ENCODE measurements at places on chromosomes 16 and 17.

DNA sequence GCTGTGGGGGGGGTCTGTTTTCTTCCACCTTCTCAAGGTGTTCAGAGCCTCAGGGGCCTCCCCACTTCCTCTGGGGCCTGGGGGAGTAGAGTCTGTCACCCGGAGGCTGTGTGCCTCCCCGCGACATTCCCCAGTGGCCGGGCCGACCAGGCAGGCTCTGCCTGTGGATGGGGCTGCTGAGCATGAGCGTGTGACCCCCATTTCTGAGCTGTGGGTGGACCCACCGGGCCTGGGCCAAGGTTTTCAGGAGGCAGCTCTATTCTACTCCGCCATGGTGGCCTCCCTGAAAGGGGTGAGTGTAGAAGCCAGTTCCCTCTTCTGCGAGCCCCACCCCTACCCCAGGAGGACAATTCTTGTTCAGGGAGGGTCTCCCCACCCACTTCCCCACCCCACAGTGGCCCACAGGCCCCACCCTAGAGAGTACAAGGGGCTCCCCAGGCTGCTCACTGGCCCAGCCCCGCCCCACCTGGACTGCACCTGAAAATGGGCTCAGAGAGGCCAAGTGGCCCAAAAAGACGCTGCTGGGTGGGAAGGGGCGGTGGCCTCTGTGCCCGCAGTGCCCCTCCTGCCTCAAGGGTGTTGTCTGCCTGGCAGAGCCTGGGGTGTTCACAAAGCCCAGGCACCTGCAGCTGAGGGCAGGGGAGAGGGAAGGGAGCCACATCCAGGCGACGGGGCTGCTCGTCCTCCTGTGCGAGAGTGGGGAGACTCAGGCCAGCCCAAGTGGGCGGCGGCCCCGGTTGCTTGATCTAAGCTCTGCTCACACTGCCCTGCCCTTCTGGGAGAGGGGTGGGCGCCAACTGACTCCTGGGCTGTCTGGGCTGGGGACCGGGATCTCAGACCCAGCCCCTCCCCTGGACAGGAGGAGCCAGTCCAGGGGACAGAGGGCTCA, 1.3 kb downstream of the MSLN start:
- no peak for DNase-seq

GRCh38 chr16:84677017-84677803, 22.6 kb upstream of the USP10 start:
- DNase-seq = no peak

- DNase-seq = peak; percentile 26
These were observed 19.5 kb downstream of the PCTP start for GRCh38 chr17:55770196-55770870.

GRCh38 chr16:86428729-86429517, 81.4 kb upstream of the FOXF1 start:
- no peak for DNase-seq

GRCh38 chr16:86495756-86496261, 14.5 kb upstream of the FOXF1 start:
- DNase-seq = no peak

GRCh38 chr16:59864981-59865666, 1131.0 kb upstream of the GOT2 start:
- no peak for DNase-seq

GRCh38 chr17:7122381-7122780, 7.8 kb upstream of the ASGR2 start:
- DNase-seq = no peak

DNA sequence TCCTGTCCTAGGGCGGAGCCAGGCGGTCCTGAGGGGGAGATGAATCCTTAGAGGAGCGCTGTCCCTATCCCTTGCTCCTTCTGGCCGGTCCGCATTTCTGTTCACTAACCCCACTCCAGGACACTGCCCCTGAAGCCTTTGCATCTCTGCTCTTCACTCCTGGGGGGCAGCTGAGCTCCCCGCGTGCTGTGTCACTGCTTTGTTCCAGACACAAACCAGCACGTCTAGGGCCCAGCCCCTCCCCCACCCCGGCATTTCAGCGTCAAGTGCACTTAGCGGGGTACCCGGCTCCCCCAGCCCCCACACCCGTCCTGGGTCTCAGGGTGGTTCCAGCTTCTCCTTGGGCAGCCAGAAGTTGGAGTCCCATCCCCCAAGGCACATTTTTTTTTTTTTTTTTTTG, 8.9 kb downstream of the CORO6 start:
- no peak for DNase-seq

- DNase-seq = peak; percentile 27
These were observed 62.2 kb downstream of the DHRS7C start for GRCh38 chr17:9729034-9729650.

DNA sequence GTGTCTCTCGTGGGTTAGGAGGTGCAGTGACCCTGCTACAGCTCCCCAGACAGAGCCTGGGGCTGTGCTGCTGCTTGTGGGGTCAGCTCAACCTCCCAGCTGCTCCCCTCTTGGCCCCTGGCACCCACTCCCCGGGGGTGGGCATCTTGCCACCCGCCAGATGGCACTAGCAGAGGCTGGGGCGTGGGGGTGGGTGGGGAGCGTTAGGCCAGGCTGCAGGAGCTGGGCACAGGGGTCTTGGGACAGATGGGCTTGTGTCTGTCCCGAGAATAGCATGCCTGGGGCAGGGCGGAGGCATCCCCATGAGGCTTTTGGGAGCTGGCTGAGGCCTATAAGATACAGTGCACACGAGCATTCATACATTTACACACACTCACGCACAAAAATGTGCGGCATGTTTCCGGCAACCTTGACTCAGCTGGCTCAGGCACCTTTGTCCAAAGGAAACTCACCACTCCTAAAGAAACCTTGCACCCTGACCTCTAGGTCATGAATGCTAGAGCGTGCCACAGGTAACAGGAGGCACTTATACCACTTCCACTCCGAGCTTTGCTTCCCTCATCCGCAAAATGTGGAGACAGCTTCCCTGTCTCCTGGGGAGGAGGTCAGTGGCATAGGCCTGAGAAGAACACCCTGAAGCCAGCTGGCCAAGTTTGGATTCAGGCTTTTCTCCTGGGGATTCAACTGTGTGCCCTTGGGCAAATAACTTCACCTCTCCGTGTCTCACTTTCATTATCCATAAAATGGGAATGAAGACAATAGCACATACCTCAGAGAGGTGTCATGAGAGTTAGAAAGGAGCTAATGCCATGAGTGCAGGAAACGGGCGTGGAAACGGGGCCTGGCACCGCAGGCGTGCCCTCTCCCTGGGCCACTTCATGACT, 78.9 kb upstream of the LHX1 start:
- no peak for DNase-seq

DNA sequence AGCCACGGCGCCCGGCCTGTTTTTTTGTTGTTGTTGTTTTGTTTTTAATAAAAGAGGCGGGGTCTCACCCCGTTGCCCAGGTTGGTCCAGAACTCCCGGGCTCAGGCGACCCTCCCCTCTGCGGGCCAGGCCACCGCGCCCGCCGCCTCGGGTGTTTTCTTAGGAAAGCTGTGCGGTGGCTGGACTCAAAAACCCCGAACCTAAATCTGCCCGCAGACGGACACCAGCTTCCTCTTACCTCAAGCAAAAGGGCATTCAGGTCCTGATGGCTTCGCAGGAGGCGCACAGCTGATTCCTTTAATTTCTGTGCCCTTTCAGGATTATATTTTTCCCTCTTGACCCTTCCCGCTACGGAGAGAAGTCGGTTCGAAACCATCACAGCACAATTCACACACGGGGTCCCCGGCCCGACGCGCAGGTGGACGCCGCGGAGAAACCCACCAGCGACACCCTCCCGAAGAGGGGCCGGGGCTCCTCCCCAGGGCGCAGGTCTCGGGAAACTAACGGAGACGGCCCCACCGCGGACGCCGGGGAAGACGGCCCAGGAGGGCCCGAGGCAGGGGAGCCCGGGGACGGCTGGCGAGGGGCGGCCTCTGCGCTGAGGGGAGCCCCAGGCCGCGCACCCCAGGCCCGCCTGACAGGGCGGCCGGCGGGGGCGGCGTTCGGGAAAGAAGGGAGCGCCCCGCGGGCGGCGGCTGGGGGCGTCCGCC, 653 bp downstream of the FANCA start:
- no peak for DNase-seq

DNA sequence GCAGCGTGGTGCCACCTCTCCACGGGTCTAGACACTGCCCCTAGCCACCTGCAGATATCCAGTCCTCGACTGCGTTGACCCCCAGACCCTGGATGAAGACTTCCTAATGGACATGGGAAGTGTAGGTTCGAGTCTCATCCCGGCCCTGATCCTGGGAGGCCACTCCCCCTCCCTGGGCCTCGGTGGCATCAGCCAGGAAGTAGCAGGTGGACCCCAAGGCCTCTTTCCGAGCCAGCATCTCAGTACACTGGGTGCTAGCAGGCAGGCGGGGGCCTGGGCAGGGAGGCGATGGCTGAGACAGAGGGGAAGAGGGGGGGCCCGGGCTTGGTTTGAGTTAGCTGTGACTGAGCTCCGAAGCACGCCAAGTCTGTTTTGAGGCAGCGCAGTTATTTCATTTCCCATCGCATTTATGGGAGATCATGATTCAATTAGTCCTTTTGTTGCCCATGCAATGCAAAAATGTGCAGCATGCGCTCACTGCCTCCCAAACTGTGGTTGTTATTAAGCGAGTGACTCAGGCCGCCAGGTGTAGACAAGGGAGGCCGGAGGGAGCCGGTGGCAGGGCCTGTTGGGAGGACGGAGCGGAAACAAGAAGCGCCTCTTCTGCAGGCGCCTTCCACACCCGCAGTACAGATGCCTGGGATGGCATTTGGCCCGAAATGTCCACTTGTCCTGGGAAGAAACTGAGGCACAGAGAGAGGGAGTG, 25.3 kb upstream of the ZNF469 start:
- DNase-seq = no peak

GRCh38 chr17:39696731-39697130, 3.1 kb upstream of the ERBB2 start:
- DNase-seq = no peak

DNA sequence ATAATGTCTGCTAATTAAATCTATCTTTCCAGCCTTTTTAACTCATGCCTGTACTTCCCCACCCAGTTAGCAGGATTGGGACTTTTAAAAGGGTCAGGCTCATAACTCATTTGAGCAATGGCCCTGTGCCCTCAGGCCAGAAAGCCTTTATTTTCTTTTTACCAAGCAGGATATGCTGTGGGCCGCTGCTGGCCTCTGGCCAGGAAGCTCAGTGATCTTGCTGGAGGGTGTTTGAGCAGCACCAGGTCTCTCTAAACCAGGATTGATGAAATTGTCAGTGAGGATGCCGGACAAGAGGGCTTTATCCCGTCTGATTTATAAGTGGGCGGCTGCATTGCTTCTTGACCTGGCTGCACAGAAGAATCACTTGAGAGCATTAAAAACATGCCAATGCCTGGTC, 187.8 kb downstream of the RAB11FIP4 start:
- peak; percentile 32 for DNase-seq

- DNase-seq = no peak
These were observed 42.8 kb downstream of the MRC2 start for GRCh38 chr17:62670202-62670821.

DNA sequence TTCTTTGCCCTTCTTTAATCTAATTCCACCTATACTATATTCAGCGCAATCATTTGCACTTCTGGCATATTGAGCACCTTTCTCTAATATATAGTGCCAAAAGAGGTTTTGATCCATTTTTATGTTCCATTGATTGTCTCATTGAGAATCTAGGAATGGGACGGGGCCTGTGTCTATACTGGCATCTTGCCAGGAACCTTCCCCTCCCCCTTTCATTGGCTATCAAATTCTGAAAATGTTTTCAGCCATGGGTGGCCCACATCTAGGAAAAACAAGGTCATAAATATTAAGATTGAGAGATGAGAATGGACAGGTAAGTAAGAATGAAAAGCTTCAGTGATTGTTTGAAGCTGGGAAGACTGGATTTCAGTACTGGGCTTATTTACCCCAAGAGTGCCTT, 159.9 kb downstream of the FTO start:
- no peak for DNase-seq

DNA sequence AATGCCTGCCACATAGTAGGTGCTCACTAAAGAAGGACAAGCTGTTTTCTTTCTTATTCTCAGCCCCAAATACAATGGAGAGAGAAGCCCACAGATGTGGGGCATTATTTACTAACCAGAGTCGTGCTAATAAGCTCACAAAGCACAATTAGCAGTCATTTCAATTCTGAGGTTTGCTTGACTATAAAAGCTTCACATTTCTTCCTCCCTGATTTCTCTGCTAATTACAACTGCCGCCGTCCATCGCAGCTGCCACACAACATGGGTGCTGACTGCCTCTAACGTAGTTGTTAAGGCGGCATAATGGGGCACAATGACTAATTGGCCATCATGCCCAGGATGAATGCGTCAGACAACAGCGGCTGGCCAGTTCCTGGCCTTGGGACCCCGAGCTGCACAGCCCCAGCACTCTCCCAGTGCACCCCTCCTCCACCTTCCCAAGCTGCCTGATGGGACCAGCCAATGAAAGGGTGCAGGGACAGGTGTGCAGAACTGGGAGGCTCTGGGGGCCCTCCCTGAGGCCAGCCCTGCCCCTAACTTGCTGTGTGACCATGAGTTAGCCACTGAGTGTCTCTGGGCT, 109.2 kb downstream of the CCT6B start:
- DNase-seq = no peak

- DNase-seq = no peak
These were observed 47.9 kb downstream of the UBE2G1 start for GRCh38 chr17:4318596-4318995.

DNA sequence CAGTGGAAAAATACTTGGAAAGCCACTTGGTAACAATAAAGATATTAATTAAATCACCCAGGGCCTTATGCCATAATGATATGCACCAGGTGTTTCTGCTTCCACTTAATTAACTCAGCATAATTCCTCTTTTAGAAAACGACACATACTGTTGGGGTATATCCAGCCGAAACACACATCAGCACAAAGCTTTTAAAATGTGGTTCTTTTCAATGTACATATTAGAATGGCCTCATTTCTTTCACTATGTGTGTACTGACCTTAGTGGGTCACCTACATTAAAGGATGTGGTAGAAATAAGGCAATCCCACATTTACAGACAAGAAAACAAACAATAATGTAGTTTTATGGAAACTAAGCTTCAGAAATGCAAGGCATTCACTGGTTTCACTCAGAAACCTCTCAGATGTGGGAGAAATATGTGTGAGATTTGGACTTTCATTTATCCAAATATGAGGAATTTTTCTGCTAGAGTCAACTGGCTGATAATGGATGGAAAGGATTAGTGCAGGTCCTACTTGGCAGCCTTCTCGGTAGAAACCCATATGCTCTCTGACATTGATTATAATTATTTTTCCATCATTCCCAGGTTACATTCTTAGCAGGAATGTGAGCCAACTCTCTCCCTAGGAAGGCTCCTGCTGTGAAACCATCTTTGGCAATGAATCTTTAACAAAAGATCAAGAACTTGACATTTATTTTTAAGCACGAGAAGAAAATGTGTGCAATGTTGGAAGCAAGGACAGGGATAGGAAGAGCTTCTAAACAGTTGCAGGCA, 66.7 kb upstream of the DHX40 start:
- no peak for DNase-seq

- no peak for DNase-seq
These were observed 458.7 kb upstream of the ZFHX3 start for GRCh38 chr16:73506568-73507056.

GRCh38 chr16:48580925-48581500, 29.0 kb downstream of the N4BP1 start:
- DNase-seq = no peak

- no peak for DNase-seq
These were observed 25.3 kb upstream of the PYY start for GRCh38 chr17:43979011-43979410.

GRCh38 chr17:68260051-68260762, 12.4 kb downstream of the AMZ2 start:
- no peak for DNase-seq

Data from NCI-H345 (cell line).